Right ventricle myocardium superior (tissue), 1 donor: ENCODE measurements at places on chromosomes 11 and 22. TPM values are rescaled to one million over a fixed set of nuclear protein-coding genes. Genes with fewer than 3 reads are reported as not detected.

TESMIN gene
- 0.46 TPM for total RNA-seq

APOA5 gene
- not detected for total RNA-seq

FOLH1 gene
- total RNA-seq, result 0.27 TPM

CLTCL1 gene
- total RNA-seq, result 9.6 TPM

TUB gene
- total RNA-seq, result 20.5 TPM

FAM181B gene
- total RNA-seq, result 0.13 TPM

GRCh38 chr11:125772834-125773505 is 5.7 kb downstream of the PATE2 start:
- no peak for DNase-seq

DNA sequence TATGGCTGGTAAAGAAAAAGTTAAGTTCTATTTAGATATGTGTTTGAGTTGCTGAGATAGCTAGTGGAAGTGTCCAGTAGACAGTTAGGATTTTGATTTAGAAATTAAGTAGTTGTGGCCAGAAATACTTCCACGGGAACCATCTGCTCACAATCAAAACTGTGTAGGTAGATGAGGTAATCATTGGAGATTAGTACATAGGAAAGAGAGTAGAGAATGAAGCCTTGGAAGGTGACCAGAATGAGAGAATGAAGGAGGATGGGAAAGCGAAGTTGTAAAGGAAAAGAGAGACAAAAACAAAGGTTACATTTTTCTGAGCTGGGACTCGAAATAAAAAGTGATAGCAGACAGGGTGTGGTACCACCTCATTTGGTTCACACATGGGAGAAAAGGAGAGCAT is 296.9 kb upstream of the SORL1-AS1 start:
- no peak for DNase-seq

DNA sequence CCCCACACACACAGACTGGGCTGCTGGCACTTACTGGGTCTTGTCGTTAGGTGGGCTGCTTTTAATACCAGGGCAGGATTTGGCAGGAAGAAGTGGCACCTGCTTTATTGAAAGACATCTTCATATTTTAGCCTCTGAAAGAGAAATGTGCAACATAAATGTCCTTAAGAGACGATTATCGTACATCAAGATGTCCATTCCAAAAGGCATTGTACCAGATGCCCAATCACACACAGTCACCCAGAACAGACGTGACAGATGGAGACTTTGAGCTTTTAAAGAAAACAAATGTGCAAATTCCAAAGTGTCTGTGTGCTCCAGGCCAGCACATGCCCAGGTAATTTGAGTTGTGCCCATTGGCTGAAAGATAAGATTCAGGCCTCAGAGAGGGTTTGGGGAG is 155.7 kb downstream of the RRAS2 start:
- no peak for DNase-seq

DNA sequence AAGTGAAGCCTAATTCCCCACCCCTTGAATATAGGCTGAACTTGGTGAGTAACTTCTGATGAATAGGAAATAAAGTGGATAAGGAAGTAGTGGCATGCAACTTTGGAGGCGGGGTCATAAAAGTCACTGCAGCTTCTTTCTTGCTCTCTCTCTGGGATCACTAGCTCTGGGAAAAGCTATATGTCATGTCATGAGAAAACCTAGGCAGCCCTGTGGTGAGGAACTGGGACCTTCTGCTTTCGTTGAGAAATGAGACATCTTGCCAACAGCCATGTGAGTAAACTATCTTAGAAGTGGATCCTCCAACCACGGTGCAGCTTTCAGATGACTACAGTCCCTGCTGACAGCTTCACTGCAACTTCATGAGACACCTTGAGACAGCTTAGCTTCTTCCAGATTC is 15.7 kb downstream of the ZNF214 start:
- no peak for DNase-seq

DNA sequence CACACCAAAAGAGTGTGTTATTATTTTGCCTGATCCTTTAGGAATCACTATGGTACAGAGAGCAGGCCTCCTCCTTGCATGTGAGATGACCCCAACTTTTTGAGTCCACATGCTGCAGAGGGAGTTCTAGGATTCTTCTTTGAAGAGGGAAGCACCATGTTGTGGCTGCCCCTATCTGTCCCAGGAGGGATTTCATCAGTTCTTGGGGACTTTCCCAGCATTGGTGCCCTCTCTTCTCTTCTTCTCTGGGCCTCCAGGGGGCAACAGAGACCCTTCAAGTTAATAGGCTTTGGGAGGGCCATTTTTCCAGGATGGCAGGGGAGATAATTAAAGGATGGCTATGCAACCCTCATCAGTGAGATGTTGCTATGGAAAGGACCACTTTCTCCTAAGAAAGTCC is 3.6 kb downstream of the MMP1 start:
- DNase-seq, result no peak

- no peak for DNase-seq
Observed at GRCh38 chr22:33599596-33599995, 320.7 kb downstream of the LARGE1 start.

DNA sequence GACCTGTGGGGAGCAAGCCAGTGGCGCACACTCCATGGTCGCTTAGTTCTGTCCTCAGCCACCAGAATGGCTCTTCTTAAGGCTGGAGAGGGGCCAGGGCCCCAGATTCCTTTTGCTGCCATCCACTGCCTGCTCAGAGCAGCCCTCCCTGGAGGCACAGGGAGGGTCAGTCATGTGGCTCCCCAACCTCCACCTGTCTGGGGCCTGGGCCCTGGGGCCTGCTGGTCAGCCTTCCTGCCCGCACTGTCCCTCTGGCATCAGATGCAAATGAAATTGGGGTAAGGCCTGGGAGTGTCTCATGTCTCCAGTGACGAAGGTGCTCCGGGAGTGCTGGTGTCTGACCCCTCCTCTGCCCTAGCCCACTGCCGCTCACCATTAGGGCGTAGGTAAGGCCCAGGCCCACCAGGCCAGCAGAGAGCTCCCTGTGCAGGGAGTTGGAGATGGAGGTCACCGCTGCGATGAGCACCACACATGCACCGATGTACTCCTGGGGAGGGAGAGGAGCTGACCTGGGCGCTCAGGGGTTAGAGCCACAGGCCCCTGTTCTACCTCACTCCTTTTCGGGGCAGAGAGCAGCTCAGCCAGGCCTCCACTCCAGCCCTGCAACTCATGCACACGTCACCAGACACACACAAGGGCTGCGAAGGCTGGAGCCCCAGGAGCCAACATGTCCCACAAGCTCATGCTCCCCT is 9.0 kb upstream of the KCNJ11 start:
- no peak for DNase-seq

DNA sequence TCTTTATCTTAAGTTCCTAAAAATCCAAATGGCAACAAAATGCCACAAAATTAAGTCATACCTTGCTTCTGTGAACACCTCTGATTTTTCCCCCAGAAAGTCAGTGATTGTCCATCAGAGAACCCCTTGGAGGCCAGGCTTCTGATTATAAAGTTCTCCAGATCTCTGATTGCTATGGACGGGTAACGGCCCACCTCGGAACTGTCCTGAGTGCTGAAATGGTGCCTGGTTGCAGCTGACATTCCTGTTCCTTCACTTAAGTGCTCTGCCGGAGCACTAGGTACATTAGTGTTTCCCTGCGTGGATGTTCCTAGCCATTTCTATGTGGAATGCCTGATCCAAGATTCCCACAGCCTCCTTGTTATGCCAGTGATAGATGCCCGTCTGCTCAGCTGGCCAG is 85.0 kb downstream of the CHST1 start:
- DNase-seq, result no peak

DNA sequence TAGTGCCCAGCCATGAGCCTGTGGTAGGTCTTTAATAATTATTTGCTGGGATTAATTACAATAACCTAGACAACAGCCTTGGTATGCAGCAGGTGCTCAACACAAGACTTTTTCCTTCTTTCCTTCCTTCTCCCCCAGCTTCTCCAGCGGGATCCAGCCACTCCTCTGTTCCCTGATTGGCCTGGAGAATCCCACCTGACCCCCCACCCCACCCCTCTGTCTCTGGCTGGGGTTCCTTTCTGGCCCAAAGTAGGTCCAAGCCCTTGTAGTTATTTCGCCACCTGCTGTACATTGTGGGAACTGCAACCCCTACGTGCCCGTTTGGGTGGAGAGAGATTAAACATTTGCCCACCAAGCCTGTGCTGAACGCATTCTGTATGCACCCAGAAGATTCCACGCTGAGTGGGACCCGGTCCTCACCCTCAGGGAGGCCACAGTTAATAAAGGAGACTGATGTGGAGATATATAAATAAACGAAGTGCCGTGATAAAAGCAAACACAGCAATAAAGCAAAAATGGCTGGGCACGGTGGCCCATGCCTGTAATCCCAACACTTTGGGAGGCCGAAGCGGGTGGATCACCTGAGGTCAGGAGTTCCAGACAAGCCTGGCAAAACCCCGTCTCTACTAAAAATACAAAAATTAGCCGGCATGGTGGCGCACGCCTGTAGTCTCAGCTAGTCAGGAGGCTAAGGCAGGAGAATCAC is 32.1 kb upstream of the DGKZ start:
- DNase-seq, result peak; percentile 63

- no peak for DNase-seq
Observed at GRCh38 chr11:65634905-65635731, 2.8 kb upstream of the SIPA1 start.

DNA sequence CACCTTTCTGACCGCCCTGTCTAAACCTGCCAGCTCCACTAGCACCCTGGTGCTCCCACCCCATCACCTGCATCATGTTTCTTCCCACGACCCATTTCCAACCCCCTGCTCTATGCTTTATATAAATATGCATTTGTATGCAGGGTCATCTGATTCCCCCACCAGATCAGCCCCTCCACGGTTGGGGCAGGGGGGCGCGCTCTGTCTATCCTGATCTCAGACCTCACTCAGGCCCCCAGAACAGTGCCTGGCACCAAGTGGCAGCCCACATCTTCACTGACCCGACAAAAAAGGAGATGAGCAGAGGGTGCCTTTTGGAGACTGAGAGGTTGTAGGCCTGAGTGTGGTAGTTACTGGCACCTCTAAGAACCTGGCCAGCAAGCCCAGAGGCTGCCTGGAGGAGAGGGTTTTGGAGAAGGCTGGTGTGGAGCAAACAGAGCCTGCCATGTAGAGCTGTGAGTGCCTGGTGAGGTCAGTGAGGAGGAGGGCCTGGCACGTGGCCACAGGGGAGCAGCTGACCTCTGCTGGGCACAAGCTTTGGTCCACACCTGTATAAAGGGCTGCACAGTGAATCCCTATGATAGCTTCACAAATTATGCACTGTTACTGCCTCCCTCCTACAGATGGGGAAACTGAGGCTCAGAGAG is 86.3 kb upstream of the RTL6 start:
- peak; percentile 50 for DNase-seq

DNA sequence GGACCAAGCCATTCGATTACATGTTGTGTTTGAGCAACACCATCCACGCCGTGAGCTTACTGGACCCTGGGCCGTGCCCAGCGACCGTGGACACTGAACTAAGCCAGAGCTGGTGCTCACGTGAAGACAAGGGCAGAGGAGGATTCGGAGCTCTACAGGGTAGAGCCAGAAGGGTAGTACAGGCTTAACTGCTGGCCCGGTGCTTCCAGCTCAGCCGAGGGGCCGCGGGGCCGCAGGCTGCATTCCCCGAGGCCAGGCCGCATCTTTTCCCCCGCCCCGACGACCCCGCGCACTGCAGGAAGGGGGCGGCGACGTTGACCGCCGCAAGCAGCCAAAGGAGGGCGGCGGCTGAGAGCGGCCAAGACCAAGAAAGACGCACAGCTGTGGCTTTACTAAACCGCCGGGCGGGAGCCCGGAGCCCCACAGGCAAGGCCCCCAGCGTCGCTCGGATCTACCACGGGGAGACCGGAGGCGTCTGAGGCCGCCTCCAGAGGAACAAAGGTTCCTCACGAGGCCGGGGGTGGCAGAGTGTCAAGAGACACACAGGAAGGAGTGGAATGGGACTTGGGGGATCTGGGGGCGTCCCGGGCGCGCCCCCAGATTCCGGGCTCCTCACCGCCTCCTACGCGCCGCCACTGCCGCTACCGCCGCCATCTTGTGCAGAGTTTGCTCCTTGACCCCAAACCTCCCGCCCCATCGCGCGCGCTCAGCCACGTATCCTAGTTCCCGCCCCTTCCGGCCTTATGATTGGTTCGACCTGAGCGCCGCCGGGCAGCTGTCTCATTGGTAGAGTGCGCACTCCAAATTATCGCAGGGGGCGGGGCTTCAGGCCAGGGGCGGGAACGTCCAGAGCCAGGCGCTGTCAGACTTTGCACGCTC is at the start of gene GANAB:
Gene GANAB (minus strand): TSS at position 668 of the 879 bp plus-strand sequence. CDS start 14 bp downstream, at position 654.
- DNase-seq, result peak; percentile 100

- DNase-seq, result no peak
Observed at GRCh38 chr11:17564687-17565042, 17.6 kb downstream of the OTOG start.

DNA sequence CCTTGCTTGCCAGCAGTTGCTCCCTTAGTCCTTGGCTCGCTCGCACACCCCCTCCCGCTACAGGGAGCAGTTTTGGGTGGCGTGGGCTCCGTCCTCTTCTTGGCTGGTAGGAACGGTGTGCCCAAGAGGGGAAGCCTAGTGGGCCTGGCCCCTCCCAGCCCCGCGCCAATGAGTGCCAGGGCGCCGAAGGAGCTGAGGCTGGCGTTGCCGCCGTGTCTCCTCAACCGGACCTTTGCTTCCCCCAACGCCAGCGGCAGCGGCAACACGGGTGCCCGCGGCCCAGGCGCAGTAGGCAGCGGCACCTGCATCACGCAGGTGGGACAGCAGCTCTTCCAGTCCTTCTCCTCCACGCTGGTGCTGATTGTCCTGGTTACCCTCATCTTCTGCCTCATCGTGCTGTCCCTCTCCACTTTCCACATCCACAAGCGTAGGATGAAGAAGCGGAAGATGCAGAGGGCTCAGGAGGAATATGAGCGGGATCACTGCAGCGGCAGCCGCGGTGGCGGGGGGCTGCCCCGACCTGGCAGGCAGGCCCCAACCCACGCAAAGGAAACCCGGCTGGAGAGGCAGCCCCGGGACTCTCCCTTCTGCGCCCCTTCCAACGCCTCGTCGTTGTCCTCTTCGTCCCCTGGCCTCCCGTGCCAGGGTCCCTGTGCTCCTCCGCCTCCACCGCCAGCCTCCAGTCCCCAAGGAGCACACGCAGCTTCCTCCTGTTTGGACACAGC is 1.6 kb downstream of the C11orf87 start:
- no peak for DNase-seq

DNA sequence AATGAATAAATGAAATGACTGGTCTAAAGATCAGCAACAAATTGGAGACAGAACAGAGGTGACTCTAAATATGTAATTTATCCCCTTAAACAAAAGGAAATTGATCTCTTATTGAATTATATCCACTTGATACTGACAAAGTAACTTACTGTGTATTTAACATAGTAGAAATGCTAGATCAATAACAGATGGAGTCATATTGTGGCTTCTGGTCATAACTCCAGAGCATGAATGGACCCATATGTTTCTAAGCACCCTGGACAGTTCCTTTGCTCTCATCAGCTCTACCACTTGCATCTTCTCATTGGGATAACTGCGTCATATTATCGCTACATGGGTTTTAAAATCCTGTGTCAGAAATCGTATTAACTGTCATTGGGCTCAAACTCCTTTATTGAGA is 222.3 kb downstream of the ETS1 start:
- no peak for DNase-seq
